IMR-90 (cell line): ENCODE measurements at places on chromosomes 5 and 9.

GRCh38 chr9:134633362-134634142 is 8.1 kb upstream of the COL5A1 start:
- no peak for DNase-seq
- H3K4me3 ChIP-seq, result no peak overlapping the region
- no peaks in the 10 kb centered on the region for H3K36me3 ChIP-seq
- H3K27me3 ChIP-seq, result no peaks in the 10 kb centered on the region
- H3K27ac ChIP-seq, result no peak overlapping the region

DNA sequence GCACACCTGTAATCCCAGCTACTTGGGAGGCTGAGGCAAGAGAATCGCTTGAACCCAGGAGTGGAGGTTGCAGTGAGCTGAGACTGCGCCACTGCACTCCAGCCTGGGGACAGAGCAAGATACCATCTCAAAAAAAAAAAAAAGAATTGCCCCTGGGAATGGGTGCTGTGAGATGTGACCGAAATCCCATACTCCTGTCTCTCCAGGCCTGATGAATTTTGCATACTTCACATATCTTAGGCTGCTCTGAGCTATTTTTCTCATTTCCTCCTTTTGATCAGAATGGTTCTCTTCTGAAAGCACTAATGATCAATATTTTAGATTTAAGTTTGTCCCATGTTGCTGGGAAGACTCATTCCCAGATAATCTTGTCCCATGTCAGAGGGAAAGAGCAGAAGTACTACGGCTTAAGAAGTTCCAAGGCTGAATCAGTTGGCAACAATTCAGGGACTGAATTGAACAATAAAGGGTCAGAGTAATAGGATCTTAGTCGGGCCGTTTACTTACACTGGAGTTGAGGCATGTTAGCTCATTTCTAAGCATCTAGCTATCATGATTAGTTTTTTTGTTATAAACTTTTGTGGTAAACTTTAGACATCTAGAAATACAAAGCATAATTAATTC is 44.2 kb upstream of the TENT2 start:
- H3K27me3 ChIP-seq, result no peaks in the 10 kb centered on the region
- no peaks in the 10 kb centered on the region for H3K4me1 ChIP-seq
- H3K27ac ChIP-seq, result no peak overlapping the region
- H3K36me3 ChIP-seq, result no peaks in the 10 kb centered on the region

GRCh38 chr9:133727277-133727875 is 10.8 kb downstream of the SARDH start:
- peaks cover 1% of the 10 kb centered on the region; the same call in 1 of the 2 replicates for H3K27me3 ChIP-seq
- no peak overlapping the region for H3K27ac ChIP-seq
- H3K4me3 ChIP-seq, result no peak overlapping the region
- H3K36me3 ChIP-seq, result no peaks in the 10 kb centered on the region

DNA sequence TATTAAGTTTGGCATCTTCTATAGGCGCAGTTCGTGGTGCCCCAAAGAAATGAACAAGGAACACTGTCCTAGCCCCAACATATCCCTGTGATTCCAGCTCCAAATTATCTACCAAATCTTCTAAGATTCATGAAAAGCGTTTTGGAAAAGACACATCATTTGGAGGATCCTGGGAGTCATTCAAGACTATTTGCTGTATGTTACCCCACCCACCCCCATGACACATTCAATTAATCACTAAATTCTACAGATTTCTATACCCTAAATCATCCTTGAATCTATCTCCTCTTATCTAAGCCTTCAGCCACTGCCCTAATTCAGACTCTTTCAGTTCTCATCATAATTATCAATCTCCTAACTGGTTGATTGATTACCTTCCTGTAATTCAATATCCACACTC is 5.5 kb upstream of the RUSC2 start:
- no peaks in the 10 kb centered on the region for H3K36me3 ChIP-seq
- H3K4me1 ChIP-seq, result peaks cover 4% of the 10 kb centered on the region
- H3K4me3 ChIP-seq, result no peak overlapping the region
- no peak overlapping the region for H3K27ac ChIP-seq
- peaks cover 3% of the 10 kb centered on the region; the same call in 1 of the 2 replicates for H3K27me3 ChIP-seq

- H3K27me3 ChIP-seq, result no peaks in the 10 kb centered on the region
- H3K4me3 ChIP-seq, result no peak overlapping the region
- H3K36me3 ChIP-seq, result no peaks in the 10 kb centered on the region
- peaks cover 4% of the 10 kb centered on the region for H3K4me1 ChIP-seq
- H3K27ac ChIP-seq, result no peak overlapping the region
- DNase-seq, result no peak
These were observed 2.1 kb downstream of the NADK2 start for GRCh38 chr5:36239370-36240293.

DNA sequence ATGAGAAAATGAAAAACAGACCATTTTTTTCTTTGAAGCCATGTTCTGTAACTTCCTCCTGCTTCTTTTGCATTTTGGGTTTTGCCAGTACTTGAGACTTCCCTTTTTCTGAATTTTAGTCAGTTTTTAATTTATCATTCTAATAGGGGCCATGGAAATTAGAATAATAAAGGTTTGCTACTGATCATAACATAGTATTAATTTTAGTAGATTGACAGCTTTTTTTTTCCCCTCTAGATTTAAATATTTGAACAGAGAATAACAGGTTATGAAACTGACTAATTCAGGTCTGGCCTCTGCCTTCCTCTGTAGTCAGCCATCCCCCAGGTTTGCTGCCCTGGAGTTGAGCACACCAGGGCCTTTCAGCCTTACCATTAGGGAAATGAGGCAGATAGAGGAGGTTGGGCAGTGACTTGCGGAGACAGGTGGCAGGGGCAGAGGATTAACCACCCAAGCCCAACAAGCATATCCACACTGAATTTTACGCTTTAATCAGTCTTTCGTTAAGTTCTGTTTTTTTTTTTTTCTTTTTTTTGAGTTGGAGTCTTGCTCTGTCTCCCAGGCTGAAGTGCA is 80.1 kb upstream of the TNFAIP8 start:
- H3K36me3 ChIP-seq, result no peaks in the 10 kb centered on the region
- DNase-seq, result no peak
- H3K27ac ChIP-seq, result no peak overlapping the region
- peaks cover 13% of the 10 kb centered on the region for H3K4me1 ChIP-seq
